ENCODE measurements at places on chromosomes 1 and 21.

DNA sequence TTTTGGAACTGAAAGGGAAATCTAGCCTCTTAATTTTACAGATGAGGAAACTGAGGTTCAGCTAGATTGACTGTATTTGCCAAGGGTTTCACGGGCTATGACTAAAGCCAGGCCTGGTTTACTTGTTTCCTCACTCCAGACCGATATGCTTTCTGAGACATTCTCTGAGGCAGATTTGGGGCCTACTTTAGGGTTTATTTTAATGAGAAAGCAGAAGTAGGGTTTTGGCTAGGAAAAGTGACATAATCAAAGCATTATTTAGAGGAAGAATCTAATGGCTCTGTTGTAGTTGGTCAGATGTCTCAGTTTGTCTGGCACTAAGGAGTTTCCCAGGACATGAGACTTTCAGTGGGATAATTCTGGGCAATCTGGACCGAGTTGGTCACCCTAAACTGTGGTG is 1.5 kb upstream of the RPTN start:
- peak; percentile 23 for DNase-seq

GRCh38 chr1:36922071-36922470 is 112.2 kb downstream of the GRIK3 start:
- no peak for DNase-seq

- no peak for DNase-seq
Measured at GRCh38 chr1:47593013-47593568, 155.2 kb downstream of the FOXD2 start.

- DNase-seq: no peak
Measured at GRCh38 chr1:111832521-111833155, 76.9 kb downstream of the DDX20 start.

- no peak for DNase-seq
Measured at GRCh38 chr1:155014709-155015508, 12.3 kb downstream of the ZBTB7B start.

GRCh38 chr21:35681946-35682345 is 378.4 kb downstream of the SETD4 start:
- DNase-seq: no peak

DNA sequence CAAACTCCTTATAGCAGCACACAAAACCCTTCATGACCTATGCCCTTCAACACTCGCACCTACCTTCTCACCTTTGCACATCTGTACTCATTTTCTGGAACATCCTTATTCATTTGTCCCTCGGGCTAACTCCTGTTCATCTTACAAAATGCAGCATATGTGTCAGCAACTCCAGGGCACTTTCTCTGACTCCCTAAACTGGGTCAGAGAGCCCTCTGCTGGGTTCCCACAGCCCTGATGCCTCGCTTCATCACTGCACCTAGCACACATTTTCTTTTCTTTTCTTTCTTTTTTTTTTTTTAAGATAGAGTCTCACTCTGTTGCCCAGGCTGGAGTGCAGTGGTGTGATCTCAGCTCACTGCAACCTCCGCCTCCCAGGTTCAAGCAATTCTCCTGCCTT is 54.0 kb downstream of the RAB3B start:
- DNase-seq: no peak

DNA sequence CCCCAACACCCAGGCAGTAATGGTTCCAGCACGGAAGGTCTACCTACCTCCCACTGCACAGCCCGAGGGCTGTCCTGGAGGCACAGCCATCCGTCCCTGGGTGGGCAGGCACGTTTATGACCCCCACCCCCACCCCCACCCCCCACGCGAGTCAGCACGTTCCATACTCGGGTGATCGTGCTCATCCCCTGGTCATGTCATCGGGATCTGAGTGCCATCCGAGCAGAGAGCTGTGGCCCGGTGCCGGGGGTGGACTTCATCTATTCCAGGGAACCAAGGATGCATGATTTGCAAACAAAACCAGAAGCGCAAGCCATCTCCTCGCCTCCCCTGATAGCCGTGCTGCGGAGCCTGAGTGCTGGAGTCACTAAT is 1.1 kb downstream of the TSPEAR start:
- DNase-seq: no peak

- no peak for DNase-seq
Measured at GRCh38 chr1:218665221-218665620, 320.1 kb downstream of the TGFB2 start.

DNA sequence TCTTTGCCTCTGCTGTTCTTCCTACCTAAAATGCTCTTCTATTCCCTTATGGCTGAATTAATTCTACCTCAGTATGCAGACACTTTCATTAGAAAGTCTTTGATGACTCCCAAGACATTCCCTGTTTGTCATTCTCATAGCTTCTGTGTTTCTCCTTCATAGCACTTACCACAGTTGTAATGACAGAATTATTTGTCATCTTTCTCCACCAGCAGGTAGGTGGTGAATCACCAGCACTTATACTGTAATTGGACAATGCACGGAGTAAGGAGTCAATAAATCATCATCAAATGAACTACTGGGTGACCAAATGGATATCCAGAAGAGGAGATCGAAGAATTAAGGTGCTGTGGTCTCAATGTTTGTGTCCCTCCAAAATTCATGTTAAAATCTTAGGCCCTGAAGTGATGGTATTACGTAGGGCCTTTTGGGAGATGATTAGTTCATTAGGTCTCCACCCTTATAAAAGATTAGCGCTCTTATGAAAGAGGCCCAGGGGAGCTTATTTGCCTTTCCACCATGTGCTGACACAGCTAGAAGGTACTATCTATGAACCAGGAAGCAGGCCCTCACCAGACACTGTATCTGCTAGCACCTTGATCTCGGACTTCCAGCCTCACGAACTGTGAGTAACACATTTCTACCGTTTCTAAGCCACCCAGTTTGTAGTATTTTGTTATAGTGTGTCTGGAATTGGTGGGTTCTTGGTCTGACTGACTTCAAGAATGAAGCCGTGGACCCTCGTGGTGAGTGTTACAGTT is 2.4 kb upstream of the CCT8 start:
- DNase-seq: no peak

DNA sequence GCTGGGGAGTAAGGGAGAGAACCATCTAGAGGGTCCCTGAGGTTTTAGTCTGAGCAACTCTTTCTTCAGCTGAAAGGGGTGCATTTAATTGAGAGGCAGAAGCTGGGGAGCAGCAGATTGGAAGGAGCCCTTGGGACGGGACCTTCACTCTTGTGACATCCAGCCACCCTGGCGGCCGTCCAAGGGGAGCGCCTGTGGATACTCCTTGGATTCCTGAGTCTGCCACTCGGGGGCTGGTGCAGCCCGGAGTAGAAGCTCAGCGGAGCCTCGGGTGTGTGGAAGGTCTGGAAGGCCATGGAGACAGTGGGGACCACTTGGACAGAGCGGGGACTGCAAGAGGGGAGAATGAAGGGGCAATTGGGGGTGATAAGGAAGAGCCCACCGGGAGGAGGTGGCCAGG is 68.7 kb downstream of the AJAP1 start:
- no peak for DNase-seq

DNA sequence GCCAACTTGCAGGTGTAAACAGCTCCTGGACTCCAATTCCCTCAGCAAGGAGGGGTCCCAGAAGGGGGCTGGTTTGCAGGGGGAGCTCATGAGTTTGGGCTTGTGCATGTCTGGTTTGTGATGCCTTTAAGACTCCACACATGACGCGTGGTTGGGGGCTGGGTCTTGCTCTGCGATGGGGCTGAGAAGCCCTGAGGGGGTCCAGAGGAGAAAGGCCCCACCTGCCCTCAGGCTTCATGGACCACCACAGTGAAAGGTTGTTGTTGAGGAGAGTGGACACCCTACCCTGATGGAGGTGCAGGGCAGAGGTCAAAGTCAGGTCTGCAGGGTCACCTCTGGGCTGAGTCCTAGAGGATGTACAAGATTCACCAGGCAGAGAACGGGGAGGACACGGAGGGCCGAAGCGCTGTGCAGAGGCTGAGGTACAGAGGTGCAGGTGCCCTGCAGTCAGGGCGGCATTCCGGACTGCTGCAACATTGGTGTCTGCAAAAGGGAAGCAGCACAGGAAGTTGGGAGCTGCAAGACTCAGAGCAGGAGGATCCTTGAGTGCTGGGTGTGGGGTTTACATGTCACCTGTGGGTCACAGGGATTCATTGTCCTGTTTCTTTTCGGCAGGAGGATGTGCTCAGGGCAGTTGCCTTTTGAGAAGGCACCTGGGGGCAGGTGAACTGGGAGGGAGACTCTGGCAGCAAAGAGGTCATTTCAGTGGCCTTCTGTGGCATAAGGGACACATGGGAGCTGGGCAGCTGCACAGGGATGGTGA is 399.4 kb downstream of the PTPRU start:
- DNase-seq: no peak

- DNase-seq: no peak
Measured at GRCh38 chr1:46444466-46444865, 45.2 kb upstream of the DMBX1 start.

GRCh38 chr1:16999863-17000262 is 11.9 kb downstream of the ATP13A2 start:
- DNase-seq: no peak

DNA sequence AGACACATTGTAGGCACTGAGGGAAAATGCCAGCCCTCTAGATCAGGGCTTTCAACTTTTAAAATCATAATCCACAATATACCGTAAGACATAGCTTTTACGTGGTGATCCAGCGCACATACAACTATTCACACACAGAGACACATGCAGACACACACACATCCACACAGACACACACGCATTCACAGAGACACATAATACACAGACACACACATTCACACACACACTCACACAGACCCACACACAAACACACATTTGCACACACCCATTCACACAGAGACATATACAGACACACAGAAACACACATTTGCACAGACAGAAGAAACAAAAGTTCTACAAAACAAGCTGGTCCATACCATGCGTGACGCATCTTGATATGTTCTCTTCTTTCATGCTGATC is 244.5 kb downstream of the RHOU start:
- no peak for DNase-seq

- DNase-seq: no peak
Measured at GRCh38 chr1:3885611-3886010, 14.5 kb downstream of the C1orf174 start.

DNA sequence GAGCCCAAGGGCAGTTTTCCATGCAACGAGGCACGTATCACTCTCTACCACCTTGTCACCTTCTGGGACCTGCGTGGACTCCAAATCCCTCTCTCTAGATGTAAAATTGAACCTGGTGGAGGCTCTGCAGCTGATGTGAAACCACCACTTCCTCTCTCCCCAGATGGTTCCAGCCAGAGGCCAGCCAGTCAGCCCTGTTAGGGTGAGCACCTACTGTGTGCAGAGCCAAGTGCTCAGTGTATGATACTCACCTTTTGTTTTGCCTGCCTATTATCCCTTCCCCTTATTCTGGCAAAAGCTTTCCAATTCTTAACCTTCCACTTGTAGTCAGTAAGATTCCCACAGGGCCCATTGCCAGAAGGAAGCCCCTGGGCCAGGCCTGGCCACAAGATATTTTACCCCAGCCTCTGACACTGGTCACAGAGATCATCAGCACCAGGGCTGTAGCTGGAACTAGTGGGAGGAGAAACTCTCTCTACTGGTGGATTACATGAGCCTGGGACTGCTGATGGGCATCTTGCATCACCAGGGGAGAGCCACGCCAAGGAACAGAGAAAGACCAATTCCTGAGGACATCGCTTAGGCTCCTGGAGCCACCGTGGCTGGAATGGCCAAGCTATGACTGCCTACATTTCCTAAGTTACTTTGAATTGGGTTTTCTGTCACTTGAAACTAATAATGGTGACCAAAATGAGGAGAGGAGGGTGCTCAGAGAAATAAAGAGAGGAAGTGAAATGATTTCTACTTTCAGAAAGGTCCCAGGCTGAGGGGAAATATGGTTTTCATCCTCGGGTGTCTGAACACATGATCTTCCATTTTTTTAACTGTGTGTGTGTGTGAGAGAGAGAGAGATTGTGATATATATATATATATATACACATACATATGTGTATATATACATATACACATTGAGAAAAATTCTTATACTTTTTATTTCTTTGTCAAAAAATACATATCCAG is 26.6 kb upstream of the RD3 start:
- DNase-seq: no peak

DNA sequence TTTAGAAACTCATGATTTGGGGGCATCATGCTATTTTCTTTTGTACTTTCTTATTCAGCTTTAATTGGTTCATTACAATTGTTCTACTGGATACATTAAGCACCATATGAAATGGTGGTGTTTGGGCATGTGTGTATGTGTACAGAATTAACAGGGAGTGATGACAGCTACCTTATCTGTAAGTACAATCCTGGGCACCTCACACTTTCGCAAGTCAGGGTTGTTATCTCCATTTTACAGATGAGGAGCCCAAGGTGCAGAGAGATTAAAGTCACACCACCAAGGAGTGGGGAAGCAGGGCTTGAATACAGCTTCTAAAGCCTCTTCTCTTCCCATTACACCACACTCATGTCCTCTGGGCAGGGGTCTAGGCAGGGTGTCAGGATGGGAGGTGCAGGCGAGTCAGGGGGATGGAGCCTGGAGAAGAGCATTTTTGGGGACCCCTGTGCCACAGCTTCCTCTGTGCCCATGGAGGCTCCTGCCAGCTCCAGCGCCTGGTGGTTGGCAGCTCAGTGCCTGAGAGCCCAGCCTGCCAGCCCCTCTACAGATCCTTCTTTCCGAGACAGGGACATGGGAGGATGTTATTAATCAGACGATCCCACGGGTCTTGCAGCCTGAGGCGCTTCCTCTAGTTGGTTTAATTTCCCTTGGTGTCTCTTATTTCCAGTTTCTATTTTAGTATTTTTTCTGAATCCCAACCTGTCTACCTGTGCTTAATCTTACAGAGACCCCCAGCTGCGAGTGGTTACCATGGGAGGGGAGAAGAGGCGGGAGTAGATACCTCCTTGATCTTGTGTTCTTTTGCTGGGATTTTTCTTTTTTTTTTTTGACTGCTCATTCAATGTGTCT is 126.2 kb upstream of the CD34 start:
- DNase-seq: no peak

DNA sequence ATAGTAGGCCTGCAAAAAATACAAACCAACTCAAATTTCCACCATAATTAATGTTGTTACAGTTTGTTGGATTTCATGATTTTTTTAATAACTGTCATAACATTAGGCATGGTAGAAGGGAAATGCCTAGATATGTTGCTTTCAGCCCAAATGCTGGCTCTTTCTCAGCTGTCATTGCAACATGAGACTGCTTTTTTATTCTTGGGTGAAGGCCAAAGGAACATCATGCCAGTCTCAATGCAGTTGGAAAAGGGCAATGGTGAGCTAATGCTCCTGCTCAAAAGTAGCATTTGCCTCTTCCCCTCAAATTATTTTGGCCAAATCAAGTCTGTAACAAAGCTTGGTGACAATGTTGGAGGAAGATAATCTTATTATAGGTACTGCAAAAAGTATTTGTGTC is 877.7 kb upstream of the PRMT6 start:
- DNase-seq: no peak

GRCh38 chr1:36650200-36651065 is 167.7 kb upstream of the CSF3R start:
- DNase-seq: peak; percentile 57

- no peak for DNase-seq
Measured at GRCh38 chr1:53066891-53067738, 5.1 kb downstream of the PODN start.

- DNase-seq: no peak
Measured at GRCh38 chr1:59185163-59185860, 111.6 kb upstream of the FGGY start.

GRCh38 chr1:8763888-8764287 is 53.6 kb downstream of the RERE start:
- DNase-seq: peak; percentile 22

All from KBM-7 (cell line).